ENCODE measurements at places on chromosomes 4 and X. TPM values are rescaled to one million over a fixed set of nuclear protein-coding genes. Genes with fewer than 3 reads are reported as not detected.
A peak's percentile ranks its signal among the peaks of the same experiment; 100 is the strongest.

XAGE1A gene
- total RNA-seq = not detected

SULT1E1 gene
- total RNA-seq = not detected

ALAS2 gene
- not detected for total RNA-seq

- peak; percentile 40 for DNase-seq
These were observed 3.4 kb downstream of the ATP1B4 start for GRCh38 chrX:120365320-120365719.

DNA sequence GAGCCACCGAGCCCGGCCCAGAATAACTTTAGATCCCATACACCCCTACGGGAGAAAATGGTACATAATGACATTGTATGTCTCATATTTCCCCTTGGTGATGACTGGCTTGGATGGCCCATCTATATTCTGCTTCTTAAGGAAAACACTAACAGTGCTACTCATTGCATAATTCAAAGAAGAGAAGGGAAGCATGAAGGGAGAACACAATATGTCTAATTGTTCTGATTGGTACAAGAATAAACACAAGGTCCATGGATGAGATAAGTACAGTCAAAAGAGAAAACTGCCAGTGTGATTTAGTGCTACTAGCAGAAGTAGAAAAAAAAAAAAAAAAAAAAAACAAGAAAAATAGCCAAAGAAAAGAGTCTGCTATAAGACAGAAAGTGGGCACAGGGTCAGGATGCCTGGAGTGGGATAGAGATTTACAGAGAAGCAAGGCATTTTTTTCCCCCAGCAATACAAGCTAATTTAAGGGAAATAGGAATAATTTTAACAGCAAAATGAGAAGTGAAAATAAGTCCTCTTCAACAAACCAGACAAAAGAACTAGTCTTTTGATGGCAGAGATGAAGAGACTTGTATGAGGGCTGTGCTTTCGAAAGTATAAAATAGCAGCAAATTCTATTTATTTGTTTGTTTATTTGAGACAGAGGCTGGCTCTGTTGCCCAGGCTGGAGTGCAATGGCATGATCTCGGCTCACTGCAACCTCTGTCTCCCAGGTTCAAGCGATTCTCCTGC lies 96.5 kb upstream of the MAP3K15 start:
- no peak for DNase-seq

- DNase-seq = no peak
These were observed 26.8 kb downstream of the OCIAD2 start for GRCh38 chr4:48879561-48880442.

DNA sequence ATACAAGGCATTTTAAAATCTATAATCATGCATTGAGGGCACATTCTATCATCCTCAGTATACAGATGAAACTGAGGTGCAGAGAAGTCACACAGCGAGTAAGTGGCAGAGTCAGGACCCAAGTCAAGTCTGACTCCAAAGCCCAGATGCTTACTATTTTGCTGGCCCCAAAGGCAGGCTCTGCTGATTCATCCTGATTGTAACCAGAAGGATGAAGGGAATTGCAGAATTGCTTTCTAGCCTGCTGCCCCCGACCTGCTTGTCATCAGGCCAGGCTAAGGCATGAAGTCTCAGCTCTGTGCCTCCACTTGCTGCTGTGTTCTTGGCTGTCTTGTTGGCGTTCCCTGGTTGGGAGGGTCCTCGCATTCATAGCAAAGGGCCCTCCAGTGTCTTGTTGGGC lies 62.7 kb downstream of the SLC9A6 start:
- no peak for DNase-seq

DNA sequence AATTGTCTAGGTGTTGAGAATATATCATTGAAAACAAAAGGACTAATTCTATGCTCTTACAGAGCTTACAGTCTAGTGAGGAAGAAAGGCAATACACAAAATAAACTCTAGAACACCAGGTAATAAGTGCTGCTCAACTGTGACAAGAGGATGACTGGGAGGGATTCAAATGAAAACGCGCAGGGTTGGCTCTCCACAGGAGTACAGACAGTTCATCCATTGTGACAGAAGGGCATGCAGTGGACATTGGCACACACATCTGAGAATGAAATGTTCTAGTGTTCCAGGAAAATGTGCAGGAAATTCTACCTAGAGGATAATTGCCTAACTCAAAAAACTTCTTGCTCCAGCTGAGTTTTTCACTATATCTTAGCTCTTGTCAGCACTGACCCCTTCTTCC lies 492.0 kb downstream of the IDS start:
- no peak for DNase-seq

- no peak for DNase-seq
These were observed 822 bp upstream of the SGMS2 start for GRCh38 chr4:107823870-107824349.

GRCh38 chr4:120902925-120903324 lies 19.6 kb downstream of the PRDM5 start:
- DNase-seq = no peak

Measured in activated naive CD4-positive, alpha-beta T cell treated with anti-CD3 and anti-CD28 coated beads, Interleukin-2, amount 50 U/mL, for 72 hours (primary cell).